ENCODE measurements at places on chromosomes 1 and 21. TPM values are rescaled to one million over a fixed set of nuclear protein-coding genes. Genes with fewer than 3 reads are reported as not detected.

GRCh38 chr1:156523801-156524480 is 23.4 kb upstream of the MEF2D start:
- DNase-seq, result no peak

GRCh38 chr1:46941135-46941694 is at the start of gene CYP4A11:
CYP4A11 (minus strand) TSS chr1:46941476; CDS start chr1:46941433, 43 bp downstream.
- DNase-seq, result no peak

- DNase-seq, result no peak
Measured at GRCh38 chr21:38249256-38249655, 7.5 kb upstream of the KCNJ15 start.

DNA sequence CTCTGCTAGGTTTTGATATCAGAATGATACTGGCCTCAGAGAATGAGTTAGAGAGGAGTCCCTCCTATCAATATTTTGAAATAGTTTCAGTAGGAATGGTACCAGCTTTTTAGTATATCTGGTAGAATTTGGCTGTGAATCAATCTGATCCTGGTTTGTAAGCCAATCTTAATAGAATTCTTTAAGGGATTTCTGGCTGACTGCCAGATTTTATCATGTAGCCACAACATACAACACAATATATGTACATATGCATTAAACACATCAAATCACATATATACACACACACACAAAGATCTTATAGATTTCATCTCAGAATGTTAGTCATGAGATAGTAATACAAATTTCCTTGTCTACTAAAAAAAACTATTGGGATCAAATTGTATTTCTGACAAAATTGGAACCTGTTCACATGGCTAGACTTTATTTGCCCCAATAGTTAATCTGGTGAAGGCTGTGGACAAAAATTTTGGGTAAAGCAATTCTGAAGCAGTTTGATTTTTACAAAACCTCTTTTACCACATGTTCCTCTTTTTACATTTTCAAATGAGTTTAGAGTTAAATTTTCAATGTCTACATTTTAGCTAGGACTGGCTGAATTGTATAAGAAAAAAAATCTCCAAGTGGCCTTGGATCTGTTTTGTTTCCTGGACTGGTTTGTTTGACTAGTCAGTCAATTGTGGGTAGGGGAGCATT is 151.7 kb downstream of the FASLG start:
- no peak for DNase-seq

DNA sequence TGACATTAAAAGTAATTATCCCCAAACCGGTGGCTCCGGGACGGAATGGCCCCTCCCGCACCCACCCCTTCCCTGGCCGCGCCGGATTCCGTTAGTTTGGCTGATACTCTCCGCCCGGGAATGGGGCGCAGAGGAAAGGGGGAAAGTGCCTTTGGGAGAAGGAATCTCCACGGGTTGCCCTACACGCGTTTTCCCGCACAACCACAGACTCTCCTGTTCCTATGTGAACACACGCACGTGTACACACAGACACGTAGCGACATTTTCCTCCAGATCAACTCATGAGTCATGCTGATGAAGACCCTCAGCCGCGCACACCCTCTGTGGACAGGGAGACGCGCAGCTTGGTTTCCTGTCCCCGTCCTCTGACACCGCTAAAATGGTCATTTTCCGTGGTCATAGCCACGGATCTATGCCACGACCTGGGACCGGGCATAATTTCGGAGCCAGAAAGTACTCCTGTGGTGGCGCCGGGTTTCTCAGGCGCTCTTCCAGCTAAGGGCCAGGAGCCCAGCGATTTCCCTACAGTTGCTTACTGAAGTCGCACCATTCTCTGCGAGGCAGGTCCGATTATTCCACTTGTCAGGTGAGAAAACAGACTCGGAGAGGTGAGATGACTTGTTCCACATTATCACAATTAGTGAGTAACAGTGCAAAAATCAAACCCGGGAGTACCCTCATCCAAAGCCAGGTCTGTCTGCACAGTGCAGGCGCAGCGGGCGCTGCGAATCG is 4.0 kb upstream of the DMRTA2 start:
- no peak for DNase-seq

GRCh38 chr1:1165485-1165884 is 8.2 kb upstream of the TTLL10 start:
- no peak for DNase-seq

- DNase-seq, result no peak
Measured at GRCh38 chr1:152768847-152769533, 6.0 kb upstream of the LCE1F start.

DNA sequence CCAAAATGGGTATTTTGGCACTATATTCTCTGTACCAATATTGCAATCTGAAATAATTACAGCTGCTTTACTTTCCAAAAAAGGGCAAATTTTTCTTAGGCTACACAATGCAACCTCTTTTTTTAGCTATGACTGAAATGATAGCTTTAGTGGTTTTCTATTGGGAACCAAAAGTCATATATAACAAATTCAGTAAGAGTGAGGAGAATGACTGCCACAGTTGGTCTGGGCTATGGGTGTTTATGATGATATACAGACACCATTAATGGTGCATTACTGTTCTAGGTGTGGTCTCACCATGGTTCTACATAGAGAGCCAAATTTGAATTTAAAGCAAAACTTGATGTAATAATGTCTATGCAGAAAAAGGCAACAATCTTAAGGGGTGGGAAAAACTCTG is 72.3 kb upstream of the PTBP2 start:
- DNase-seq, result no peak

DNA sequence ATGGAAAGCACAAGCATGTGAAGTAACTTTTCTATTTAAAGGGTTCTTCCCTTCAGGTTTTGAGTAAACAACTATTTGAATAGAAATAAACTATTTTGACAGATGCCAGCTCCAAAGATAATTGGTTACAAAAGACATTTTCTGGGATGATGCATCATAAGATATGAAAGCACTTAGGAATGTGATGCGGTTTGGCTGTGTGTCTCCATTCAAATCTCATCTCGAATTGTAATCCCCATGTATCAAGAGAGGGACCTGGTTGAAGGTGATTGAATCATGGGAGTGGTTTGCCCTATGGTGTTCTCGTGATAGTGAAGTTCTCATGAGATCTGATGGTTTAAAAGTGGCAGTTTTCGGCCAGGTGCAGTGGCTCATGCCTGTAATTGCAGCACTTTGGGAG is 6.4 kb downstream of the DISP1 start:
- DNase-seq, result no peak

DNA sequence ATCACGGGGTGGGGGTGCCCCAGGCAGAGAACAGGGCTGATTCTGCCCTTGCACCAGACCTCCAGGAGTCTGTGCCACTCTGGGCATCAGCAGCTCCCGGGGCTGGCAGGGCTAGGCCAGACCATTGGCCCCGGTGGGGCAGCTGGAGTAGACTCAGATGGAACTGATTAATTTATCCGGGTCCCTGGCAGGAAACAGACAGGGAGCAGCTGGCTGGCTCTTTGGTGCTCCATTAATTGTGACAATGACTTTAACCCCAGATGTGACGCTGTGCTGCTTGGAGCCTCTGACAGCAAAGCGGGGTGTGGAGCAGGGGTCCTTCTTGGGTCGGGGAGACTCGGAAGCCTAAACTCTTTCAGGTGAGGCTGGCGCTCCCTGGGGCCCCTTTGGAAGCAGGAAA is 9.5 kb downstream of the EPHA8 start:
- DNase-seq, result no peak

GRCh38 chr1:87906078-87906477 is 577.4 kb downstream of the LMO4 start:
- no peak for DNase-seq

DNA sequence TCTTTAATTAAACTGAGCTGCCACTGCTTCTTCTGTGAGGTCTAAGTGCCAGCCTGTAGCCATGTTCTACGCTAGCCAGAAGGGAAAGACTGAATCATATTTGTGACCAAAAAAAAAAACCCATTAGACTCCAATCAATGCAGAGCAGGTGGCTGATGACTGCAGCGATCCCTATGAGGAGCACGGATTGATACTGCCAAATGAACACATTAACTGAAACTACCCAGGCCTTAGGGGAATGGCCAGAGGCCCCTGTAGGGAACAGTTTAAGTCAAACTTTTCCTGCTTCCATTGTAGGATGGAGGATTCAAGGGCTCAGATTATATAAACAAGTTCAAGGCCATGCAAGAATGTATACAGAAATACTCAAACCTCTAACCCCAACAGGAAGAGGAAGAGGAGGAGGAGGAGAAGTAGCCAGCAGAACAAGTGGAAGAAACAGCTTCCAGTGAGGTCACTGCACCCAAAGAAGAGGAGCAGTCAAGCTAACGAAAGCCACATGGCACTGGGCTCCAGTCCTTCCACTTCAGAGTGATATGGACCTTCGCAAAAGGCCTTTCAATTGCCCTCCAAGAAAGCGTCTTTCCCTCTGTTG is 328.3 kb downstream of the SMYD3 start:
- no peak for DNase-seq

DNA sequence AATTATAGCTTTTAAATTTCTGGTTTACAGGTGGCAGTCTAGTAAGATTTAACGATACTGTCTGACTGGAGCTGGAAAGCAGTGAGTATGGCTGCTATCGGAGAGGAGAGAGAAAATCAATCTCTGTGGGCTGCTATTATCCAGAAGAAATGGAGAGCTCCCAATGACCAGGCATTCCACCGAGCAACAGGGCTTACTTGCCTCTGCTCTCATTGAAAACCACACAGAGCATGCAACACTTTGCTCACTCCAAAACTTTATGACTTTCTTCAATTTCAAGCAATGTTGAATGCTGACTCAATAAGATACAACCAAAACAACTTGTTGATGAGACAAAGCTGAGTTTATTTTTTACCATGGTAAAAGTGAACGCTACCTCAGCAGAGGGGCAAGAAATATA is 337.0 kb upstream of the NCAM2 start:
- no peak for DNase-seq

DNA sequence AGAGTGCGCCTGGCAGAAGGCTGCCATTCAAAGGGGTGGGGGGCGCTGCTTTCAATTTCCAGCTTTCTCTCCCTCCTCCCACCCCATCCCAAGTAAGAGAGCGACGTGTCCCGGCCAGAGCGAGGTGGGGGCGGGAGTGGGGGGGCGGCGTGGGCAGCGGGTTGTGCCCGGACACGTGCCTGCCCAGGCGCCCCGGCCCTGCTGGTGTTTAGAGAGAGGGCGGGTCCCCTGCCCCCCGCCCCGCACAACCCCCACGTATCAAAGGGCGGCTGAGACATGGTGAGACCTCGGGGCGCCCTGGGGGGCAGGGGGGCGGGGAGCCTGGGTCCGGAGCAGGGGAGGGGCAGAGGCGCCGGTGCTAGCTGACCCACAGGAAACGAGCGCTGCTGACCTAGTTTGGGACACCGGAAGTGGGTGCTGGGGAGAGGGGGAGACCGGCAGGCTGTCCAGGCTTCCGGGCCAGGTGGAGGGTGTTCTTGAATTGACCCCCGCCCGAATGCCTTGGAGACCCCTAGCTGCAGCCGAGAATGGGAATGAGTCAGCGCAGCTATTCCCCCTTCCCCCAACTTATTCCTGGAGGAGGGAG is 1.3 kb downstream of the ZBTB7B start:
- no peak for DNase-seq

GRCh38 chr1:153483776-153484175 is 23.3 kb upstream of the S100A7 start:
- no peak for DNase-seq

DNA sequence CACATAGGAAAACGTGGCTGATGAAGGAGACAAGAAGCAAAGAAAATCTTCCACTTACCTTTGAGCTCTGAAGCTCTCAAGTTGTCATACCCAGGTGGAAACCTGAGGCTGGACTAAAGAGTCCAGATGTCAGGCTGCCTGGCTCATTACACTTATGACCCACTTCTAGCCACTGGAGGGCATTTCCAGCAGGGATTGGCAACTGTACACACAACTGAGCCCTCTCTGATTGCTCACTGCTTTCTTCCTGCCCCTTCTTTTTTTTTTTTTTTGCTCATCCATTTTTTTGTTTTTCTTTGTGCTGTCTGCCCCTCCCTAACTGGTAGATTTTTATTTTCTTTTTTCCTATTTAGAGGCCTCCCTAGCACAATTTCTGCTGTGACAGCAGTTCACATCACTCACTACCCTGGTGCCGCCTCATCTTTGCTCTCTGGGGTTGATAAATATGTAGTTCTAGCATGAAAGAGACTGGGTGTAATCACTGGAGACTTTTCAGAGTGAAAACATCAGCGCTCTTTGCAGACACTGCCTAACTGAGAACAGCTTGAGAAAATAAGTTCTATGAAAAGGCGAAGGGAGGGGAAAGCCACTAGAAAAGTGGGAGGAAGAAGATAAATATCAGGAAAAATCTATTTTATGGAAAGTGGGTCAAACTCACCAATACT is 334.5 kb downstream of the NUF2 start:
- DNase-seq, result no peak

DNA sequence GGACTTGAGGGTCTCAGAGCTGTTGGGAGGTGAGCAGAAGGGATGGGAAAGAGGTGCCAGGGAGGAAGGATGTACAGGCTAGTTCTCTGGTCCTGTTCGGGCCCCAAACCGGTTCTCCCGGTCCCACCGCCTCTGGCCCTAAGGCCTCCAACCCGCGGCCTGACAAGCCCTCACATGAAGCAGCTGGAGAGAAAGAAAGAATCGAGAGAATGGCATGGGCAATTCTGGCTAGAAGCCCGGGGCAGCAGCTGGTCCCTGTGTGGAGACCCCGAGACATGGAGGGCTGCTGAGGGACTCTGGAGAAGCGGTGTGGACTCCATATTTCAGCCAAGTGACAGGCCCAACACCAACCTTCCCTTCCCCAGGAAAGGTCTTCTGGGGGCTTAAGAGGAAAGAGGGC is 730 bp downstream of the CDC42SE1 start:
- DNase-seq, result no peak

The KRTAP19-7 gene
- polyA plus RNA-seq, result not detected

The LCE1D gene
- polyA plus RNA-seq, result not detected

The MXRA8 gene
- 65.2 TPM for polyA plus RNA-seq

The EBNA1BP2 gene
- polyA plus RNA-seq, result 31.7 TPM

The BTBD19 gene
- 8.3 TPM for polyA plus RNA-seq

The PROK1 gene
- not detected for polyA plus RNA-seq

The APCS gene
- not detected for polyA plus RNA-seq

The ZCCHC17 gene
- 27.1 TPM for polyA plus RNA-seq

The LAX1 gene
- 0.19 TPM for polyA plus RNA-seq

The SLC44A5 gene
- polyA plus RNA-seq, result 0.30 TPM

The SH2D1B gene
- polyA plus RNA-seq, result 0.71 TPM

The TMEM222 gene
- polyA plus RNA-seq, result 25.0 TPM

The CD1B gene
- polyA plus RNA-seq, result not detected

The PLEKHA6 gene
- polyA plus RNA-seq, result 3.0 TPM

The NRAS gene
- 51.4 TPM for polyA plus RNA-seq

All from forelimb muscle (tissue), 1 donor.